ENCODE measurements at places on chromosomes 7 and 10.

DNA sequence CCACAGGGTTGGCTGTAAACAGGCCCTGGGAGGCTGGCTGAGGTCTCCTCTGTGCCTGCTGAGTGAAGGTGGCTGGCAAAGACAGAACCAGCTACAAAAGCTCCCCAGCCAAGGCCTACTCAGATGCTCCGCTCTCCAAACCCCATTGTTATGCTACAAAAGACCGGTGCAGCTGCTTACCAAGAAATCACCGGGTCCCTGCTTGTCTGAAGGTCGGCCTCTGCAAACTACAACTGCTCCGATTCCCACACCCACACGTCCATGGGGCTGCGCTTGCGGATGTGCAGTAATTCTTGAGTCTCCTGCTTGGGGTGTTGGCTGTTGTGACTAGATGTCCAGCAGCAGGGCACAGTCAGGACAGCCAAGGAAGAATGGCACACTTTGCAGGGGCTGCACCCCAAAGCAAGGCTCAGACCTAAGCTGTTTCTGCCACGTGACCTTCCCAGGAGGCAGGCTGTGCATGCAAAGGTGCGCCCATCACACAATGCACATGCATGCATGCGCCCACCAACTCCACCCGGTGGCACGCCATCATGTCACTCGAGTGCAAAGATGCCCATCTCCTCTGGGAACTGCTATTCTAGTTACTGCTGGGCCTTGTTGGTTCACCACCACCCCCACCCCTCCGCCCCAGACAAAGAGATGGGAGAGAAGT is 97.8 kb downstream of the OAT start:
- DNase-seq, result no peak

DNA sequence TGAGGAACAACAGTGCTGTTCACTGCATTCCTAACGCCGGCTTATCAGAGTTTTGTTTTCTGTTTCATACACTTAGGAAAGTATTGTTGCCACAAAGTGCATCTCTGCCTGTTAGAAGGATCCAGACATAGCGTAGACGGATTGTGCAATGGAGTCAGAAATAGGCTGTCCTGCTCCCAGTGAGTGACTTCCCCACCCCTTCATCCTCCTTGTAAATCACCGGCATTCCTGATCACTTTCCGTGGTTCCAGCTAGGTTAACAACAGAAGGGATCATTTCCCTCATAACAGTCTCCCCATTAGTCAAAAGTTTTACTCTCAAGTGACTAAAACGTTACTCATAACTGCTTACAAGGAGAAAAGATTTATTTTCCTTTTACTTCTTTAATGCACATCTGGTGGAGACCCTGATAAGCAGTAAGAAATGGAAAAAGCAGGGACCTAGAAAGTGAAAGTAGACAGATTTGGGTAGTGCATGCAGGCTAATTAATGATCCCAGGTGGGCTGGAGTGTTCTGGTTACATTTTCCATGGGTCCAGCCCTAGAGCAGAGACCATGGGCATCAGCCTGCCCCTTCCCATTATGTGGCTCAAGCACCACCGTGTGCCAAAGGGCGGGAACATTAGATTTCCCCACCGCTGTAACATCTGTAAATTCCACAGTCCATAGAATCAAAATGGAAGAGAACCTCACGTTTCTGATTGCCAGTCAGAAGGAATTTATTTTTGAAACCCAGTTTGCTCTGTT is 395.1 kb upstream of the GALNT17 start:
- DNase-seq, result no peak

DNA sequence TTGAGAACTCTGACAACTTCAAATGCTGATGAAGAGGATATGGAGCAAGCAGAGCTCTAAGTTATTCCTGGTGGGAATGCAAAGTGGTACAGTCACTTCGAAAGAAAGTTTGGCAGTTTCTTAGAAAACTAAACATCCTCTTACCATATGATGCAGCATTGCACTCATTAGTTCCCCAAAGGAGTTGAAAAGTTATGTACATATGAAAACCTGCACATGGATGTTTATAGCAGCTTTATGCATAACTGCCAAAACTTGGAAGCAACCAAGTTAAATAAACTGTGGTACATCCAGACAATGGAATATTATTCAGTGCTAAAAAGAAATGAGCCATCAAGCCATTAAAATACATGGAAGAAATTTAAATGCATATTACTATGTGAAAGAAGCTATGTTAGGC is 779.3 kb upstream of the COBL start:
- no peak for DNase-seq

DNA sequence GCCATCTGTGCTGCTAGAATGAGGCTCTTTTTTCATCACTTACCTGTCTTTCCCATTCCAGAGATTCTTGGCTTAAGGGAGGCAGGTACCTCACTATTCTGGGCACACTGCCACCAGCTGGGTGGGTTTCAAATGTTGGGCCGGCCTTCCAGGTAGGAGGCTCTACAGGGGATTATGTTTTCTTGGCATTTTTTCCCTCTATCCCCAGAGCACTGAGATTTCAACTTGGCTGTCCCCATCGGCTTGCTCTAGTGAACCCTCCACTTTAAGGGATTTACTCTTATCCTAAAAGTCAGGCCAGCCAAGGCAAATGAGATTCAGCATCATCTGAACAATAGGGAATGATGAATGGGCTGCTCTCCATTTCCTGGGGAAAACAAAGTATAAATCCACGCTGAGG is 710.1 kb upstream of the CELF2 start:
- DNase-seq, result no peak

- DNase-seq, result no peak
Measured at GRCh38 chr10:90614631-90615030, 243.2 kb downstream of the HTR7 start.

DNA sequence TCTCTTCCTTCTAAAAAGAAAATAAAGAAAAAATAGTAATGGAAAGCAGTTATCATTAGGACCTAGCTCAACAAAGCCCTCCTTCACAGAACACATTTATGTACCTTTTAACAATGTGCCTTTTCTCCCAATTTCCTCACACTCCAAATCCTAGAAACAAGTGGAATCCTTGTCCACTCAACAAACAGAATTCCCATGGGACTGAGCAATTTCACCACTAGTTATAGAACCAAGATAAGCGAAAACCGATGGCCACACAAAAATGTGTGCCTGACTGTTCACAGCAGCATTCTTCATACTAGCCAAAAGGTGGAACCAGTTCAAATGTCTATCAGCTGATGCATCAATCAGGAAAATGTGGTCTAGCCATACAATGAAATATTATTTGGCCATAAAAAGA is 17.3 kb downstream of the DCLRE1C start:
- DNase-seq, result no peak

DNA sequence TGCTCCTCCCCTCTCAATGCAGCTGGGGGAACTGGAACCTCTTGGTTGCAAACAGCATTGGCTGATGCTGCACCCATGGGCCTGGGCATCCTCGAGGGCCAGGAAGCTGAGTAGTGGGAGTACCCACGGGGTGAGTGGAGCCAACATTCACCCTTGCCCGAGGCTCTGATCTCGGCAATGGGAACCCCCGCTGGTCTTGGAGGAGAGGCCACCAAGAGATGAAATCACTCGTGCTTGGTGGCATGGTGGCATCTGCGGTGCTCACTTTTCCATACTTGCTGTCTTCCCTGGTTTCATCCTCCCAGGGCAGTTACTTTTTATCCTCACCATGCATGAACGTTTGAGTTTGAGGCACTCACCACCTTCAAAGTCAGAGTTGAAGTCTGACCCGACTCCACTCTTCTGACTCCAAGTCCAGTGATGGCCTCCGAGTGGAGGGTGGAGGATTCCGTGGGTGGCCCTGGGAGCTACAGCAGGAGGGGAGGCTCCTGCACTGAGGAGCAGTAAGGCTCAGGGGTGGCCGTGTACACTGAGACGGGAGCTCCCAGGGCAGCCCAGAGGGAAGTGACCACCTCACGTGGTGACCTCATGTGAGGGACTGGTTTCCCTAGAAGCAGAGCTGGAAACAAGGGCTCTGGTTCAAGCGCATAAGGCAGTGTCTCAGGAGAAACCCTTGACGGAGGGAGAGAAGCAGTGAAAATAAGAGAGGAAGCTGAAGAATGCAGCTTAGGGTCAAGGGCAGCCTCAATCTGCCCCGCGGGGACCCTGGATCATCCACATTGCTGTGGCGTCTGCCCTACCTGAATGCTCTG is 349.1 kb downstream of the TCERG1L start:
- no peak for DNase-seq

- DNase-seq, result no peak
Measured at GRCh38 chr10:73907841-73908517, 3.0 kb upstream of the PLAU start.

DNA sequence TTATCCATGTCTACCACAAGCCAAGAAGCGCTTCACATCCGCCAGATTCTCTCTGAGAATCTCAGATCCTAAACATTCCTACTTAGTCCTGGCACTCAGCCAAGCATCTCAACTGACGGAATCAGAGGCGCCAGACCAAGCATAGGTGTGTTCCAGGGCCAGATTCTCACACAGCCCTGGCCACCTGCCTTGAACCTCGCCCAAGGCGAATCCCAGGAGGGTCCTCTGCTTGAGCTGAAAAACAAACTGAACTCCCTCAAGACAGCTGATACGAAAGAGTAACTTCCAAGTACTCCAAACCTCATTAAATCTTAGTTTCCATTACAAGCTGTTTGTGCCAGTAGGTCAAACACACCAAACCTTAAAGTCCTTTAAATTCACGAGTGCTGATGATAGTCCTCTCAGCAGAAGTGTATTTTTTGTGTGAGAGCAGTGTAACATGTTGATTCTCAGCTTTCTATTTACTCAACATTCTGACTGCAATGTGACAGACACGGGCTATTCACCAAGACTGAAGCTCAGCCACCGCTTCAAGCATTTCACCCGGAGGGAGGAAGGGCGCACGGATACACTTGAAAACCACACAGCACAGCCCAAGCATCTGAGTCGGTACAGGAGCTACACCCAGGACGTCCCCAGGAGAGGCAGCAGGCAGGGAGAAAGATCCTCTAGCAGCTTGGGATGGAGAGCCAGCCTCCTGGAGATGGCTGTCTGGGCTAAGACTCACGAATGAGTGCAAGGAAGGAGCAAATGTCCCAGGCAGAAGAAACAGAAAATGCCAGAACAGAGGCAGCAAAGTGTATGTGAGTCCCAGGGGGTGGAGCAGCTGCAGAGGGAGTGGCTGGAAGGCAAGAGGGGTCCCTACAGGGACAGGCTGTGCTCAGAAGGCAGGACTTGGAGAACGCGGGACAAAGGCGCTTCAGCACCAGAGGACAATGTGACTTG is 6.0 kb downstream of the PARD3 start:
- DNase-seq, result no peak

- DNase-seq, result no peak
Measured at GRCh38 chr7:35695473-35695850, 527 bp upstream of the HERPUD2 start.

DNA sequence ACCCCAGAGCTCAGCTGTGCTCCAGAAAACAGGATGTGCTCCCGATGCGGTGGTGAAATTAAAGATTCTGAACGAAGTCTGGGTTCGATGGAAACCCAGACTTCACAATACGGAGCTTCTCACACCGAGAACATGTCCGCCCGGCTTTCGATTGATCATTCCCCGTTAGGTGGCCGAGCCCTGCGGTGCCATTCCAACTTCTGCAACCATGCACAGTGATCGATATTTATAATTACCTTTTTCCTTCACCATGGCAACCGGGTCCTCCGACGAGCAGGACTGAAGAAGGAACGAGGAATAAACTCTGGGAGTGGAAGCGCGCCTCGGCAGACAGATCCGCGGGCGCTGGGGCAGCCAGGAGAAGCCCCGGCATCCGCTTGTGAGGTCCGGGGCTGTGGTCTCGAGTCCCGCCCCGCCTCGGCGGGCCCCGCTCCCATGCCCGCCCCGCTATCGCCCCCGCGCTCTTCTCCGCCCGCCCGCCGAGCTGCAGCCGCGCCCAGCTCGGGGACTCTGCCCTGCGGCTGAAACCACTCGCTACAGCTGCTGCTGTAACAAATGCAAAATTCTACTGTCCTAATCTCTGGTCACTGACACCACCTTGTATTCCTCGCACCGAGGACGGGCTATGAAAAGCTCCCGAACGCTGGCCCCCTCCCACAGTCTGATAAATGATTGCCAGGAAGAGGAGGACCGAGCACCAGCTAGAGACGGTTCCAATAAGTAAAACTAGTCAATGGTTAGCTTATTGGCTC is 26.2 kb downstream of the ABLIM1 start:
- DNase-seq, result peak; percentile 19

DNA sequence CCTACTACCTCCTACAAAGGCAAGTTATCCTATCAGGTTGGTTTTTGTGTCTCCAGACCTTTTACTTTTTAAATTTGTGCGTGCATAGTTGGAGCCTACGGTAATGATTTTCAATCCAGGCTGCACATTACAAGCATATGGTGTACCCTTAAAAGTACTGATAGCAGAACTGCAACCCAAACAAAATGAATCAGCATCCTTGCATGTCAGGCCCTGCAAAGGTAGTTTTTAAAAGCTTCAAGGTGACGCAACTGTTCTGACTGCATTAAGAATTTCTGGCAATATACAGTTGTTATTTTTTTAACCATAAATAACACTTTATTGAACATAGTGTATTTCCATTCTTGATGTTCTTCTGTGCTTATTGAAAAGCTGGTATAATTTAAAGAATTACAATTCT is 28.9 kb downstream of the GNAT3 start:
- DNase-seq, result no peak

- DNase-seq, result no peak
Measured at GRCh38 chr7:122013630-122014029, 130.4 kb downstream of the AASS start.

- DNase-seq, result no peak
Measured at GRCh38 chr10:42781893-42782445, 626 bp upstream of the BMS1 start.

DNA sequence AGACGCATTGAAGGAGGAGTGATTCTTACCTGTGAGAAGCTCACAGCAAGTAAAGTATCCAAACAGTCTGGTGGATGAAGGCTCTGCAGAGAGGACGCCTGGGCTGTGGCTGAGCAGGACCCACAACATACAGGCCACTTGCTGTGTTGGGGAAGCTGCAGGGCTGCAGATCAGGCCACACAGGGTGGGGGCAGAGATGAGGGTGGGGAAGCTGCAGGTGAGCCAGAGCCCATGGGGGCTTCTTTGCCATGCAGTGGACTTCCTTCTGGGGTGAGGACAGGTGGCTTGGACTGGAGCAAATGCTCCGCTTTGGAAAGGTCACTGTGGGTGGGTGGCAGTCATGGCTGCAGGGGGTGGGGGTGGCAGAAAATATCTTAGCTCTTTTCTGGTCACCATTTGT is 214.8 kb downstream of the GLRX3 start:
- no peak for DNase-seq

GRCh38 chr7:117053432-117053831 is 100.1 kb downstream of the ST7 start:
- no peak for DNase-seq

DNA sequence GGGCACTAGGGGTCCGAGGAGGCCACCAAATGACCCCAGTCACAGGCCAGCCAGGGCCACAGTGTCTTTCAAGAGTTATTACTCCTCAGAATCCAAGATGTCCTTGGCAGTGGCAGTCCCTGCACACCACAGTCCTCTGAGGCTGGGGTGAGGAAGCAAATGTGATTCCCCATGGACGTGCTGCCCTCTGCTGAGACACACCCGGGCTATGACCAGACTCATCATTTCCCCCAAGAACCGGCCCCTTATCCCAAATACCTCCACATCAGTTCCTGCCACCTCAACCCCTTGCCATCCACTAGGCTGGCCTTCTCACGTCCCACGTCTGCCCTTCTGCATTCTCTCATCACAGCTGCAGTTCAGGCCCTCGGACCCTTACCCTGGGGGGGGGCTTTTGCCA is 5.0 kb downstream of the PRKAG2 start:
- no peak for DNase-seq
